LoVo (cell line): ENCODE measurements at places on chromosomes 1 and 21.

- DNase-seq = no peak
Observed at GRCh38 chr1:35379317-35380000, 111.0 kb downstream of the ZMYM4 start.

- DNase-seq = no peak
Observed at GRCh38 chr1:39293375-39294070, 89.0 kb downstream of the MACF1 start.

DNA sequence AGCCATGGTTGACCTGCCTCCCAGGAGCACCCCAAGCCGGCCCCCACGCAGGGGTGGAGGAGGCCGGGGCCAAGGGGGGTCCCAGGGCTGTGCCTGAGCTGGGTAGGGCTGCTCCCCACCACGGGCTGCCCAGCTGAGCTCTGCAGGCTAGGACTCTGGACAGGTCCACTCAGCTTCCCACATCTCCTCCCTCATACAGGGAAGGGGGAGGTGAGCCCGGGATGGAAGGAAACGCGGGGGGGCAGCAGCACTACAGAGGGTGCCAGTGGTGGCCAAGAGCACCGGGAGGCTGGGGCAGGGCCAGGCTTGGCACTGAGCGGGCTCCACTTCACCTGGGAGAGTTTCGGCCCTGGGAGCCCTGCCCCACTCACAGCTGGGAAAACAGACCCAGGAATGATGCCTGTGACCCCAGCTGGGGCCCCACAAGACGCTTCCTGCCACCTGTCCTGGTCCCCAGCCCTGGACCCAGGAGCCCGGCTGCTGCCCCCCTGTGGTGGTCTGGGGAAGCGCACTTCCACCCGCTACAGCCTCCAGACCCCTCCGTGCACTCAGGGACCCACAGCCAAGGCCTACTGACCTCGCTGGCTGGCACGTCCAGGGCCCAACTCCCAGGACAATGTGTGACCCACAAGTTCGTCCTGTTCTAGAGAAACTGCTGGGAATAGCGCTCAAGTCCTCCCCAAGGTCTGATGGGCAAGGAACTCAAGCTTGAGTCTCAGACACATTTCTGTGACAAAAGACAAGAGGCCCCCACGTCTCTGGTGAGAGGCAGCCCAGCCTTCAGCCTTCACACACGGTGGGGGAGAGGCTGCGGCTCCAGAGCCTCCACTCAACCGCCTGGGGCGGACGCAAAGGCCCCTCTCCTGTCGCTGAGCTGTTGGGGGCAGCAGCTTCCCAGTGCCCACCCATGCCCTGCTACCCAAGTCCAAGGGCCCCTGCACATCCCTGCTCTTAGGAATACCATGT is 3.0 kb downstream of the AURKAIP1 start:
- DNase-seq = peak; percentile 37

DNA sequence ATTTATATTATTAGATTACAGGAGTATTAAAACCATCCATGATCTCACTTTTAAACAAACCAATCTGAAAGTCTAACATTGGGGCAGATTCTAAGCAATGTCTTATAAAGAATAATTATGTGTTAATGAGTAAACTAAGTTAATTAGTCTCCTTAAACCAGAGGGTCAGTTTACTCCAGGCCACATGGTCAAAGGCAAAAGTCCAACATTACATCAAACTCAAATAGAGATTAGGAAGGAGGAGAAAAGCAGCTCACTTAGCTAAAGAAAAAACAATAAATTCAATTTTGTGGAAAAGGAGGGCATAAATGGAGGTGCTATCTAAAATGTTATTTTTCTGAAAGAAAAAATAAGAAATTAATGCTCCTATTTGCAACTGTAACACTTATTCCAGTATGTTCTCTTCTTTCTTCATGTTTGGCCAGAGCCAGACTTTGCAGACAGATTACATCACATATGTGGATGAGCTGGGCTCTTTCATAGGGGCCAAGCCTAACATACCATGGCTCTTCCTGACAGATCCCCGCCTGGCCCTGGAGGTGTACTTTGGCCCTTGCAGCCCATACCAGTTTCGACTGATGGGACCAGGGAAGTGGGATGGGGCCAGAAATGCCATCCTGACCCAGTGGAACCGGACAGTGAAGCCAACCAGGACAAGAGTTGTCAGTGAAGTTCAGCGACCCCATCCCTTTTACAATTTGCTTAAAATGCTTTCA is 24.3 kb upstream of the FMO2 start:
- no peak for DNase-seq

GRCh38 chr1:24070821-24071393 is 41.0 kb downstream of the MYOM3 start:
- DNase-seq = peak; percentile 80

- no peak for DNase-seq
Observed at GRCh38 chr1:200181861-200182260, 154.4 kb downstream of the NR5A2 start.

- no peak for DNase-seq
Observed at GRCh38 chr1:156021093-156021428, 310 bp upstream of the SSR2 start.

- no peak for DNase-seq
Observed at GRCh38 chr1:34710812-34711211, 44.0 kb upstream of the GJB5 start.

GRCh38 chr1:18332576-18332975 is 148.2 kb upstream of the KLHDC7A start:
- no peak for DNase-seq

DNA sequence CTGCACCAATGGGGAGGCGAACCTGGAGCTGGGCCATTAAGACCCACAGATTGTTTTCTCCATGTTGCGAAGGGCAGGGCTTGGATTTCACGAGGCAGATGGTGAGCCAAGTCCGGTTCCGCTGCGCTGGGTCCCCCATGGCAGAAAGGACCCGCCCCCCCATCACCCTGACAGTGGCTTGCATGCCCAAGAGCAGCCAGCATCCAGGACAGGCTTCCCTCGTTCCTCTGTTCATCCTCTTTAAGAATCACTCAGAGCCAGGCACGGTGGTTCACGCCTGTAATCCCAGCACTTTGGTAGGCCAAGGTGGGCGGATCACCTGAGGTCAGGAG is 15.8 kb upstream of the NPHP4 start:
- DNase-seq = no peak

- no peak for DNase-seq
Observed at GRCh38 chr1:85024736-85025135, 23.6 kb downstream of the MCOLN3 start.

GRCh38 chr1:30371888-30372791 is 351.2 kb downstream of the MATN1 start:
- no peak for DNase-seq

- DNase-seq = peak; percentile 91
Observed at GRCh38 chr1:11735854-11736745, at the start of gene AGTRAP. AGTRAP (plus strand) TSS chr1:11736136; CDS start chr1:11736209, 73 bp downstream.

DNA sequence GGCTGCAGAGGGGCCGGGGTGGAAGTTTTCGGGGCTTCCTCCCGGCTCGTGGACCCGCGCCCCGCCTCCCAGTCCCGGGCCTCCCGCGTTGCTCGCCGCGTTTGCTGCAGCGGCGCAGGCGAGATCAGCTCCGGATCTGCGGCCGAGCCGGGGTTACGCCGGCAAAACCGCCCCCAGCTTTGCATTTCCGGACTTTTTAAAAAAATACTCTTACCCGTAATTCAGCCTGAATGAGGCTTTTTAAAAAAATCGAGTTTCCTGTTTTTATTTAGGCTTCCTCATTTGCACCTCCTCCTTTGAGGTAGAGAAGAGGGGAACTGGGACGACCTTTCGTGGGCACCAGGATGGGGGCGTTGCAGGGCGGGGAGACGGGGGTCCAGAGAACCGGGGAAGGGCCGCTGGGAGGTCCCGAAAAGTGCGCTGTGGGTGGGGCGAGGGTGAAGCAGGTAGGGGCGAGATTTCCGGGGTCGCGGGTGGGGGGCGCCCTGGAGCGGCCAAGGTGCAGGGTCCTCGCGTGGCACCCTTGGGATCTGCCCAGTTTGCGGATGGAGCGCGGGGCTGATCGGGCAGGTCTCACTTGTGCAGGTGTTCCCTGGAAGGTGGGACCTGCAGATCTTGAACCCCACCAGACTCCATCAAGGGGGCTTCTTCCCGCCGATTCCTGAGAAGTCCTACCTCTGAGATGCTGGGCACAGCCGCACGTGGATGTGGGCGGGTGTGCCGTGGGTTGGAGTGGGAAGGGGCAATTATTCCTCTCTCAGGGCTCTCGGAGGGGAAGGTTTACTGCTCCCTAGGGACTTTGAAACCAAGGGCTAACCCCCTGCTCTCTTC is 1.1 kb downstream of the PIK3CD start:
- DNase-seq = no peak

GRCh38 chr1:58782178-58783089 is 1.4 kb downstream of the JUN start:
- peak; percentile 25 for DNase-seq

DNA sequence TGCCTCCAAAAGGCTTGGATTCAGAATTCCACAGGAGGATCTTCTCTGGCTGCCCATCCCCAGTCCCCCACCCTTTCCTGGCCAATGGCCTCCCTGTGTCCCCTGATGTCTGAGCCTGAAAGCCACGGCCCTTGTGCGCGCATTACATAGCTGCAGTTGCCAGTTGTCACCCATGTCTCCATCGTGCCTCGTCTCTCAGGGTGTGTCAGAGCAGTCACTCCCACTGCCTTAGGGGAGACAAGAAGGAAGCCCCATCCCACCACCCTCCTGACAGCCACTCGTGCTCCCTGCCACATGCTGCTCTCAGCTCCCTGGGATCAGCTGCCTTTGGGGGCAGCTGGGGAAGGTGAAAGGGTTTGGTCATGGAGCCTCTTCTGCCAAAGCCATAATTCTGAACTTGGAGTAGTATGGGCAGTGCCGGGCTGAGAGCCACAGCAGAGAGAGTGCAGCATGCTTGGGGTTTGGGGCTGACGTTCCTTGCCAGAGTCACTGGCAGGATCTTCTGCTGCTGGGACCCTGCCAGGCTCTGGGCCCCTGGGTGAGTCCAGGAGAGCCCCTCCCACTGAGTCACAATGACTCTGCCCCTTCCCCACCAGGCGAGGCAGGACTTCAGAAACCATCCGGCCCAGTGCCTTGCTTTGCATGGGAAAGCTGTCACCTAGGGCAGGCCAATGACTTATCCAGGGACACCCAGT is 285.9 kb upstream of the VAMP3 start:
- no peak for DNase-seq

DNA sequence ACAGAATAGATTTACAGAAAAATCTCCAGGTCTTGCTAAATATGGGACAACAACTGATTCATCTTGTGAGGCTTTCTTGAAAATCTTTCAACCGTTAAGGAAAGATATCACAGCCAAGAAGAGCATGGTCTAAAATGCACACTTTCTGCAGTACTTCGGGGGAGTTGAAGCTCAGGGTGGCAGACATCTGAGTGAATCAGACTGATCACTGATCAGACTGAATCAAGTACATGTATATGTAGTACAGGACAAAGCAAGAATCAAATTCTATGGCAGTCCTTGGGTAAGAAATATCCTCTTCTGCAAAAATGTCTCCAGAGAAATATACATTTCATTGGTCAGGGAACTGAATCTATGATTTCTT is 212.4 kb upstream of the SPAG17 start:
- no peak for DNase-seq

- no peak for DNase-seq
Observed at GRCh38 chr1:112143871-112144441, 154.5 kb upstream of the KCND3 start.

- no peak for DNase-seq
Observed at GRCh38 chr1:32014948-32015273, 1.2 kb downstream of the KHDRBS1 start.
